ENCODE measurements at places on chromosomes 3 and 15.

DNA sequence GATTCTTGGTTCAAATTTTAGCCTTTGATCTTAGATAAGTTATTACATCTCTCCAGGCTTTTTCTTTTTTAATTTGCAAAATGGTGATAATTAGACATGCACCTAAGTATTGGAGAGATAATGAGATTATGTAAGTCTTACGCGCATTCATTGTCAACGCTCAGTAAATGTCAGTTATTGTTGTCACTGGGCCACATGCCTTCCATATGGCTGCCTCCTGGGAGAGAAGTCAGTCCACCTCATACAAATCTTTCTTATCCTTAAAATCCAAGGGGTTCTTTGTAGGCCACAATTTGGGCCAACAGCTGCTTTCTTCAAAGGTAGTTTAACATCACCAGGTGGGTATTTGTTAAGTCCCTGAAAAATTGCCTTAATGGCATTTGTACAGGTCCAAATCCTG lies 25.5 kb upstream of the PTPRG start:
- DNase-seq: no peak

- DNase-seq: no peak
These were observed 126.0 kb upstream of the MITF start for GRCh38 chr3:69613286-69613685.

DNA sequence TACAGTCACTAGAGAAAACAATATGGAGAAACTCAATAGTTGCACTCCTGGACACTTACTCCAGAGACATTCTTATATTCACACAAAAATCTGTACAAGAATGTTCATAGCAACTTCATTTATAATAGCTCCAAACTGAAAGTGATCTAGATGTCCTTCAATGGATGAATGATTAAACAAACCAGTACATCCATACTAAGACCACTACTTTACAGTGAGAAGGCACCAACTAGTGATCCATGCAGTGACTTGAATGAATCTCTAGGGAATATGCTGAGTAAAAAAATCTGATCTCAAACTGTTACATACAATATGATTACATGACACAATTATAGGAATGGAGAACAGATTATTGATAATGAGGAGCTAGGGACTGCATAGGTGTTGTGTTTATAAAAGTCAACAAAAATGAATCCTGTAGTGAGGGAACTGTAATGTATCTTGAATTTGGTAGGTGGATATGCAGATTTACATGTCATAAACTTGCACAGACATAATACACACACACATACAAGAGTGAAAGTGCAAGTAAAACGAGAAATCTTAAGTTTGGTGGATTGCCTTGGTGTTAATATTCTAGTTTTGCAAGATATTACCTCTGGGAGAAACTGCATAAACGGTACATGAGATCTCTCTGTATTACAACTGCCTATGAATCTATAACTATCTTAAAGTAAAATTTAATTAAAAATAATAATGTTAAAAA lies 85.7 kb downstream of the SPATA16 start:
- DNase-seq: no peak

DNA sequence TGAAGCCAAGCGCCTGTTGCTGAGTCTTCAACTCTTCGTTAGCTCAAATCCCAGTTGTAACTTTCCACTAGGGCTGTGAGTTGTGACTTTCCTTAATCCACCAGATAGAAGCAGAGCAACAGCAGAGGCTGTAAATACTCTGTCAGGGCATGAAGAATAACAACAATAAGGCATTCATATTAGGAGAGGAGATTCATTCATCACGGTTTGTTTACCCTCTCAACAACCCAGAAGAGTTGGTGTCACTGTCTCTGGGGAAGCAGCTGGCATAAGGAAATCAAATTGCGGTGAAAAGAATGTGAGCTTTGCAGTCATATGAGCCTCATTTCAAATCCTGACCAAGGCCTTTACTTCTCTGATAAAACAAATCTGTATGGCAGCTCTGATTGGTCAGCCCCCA lies 184.8 kb downstream of the SHQ1 start:
- peak; percentile 91 for DNase-seq

DNA sequence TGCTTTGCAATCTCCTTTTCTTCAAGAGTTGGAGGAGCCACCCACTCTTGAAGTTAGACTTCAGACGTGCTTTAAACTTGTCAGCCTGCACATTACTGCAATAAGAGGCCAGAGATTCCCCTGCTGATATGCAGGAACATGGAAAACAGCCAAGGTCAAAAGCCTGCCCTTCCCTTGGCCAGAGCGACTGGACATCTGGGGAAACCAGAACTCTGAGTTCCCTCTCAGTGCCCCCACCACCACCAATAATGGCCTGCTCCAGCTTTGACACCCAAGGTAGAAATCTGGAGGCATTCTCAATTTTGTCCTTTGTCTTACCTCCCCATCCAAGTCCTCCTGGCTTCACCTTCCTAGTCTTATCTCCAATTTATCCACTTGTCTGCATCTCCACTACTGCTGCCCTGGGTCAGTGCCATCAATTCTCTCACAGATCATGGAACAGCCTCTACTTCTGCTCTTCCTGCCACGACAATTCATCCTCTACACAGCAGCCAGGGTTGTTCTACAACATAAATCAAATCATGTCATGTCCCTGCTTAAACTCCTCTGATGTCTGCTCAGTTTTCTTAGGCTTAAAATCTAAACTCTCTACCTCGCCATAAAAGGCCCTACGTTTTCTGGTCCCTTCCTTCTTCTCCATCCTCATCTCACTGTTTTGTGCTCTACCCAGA lies 191.6 kb upstream of the WNT5A start:
- no peak for DNase-seq

- DNase-seq: no peak
These were observed 239.9 kb upstream of the ATP10A start for GRCh38 chr15:26103002-26103404.

- DNase-seq: no peak
These were observed 1237.5 kb downstream of the ZPLD1 start for GRCh38 chr3:103672346-103672745.

GRCh38 chr3:171284308-171285075 lies 175.7 kb downstream of the TNIK start:
- no peak for DNase-seq

- DNase-seq: no peak
These were observed 31.1 kb downstream of the SERP1 start for GRCh38 chr3:150515210-150515609.

DNA sequence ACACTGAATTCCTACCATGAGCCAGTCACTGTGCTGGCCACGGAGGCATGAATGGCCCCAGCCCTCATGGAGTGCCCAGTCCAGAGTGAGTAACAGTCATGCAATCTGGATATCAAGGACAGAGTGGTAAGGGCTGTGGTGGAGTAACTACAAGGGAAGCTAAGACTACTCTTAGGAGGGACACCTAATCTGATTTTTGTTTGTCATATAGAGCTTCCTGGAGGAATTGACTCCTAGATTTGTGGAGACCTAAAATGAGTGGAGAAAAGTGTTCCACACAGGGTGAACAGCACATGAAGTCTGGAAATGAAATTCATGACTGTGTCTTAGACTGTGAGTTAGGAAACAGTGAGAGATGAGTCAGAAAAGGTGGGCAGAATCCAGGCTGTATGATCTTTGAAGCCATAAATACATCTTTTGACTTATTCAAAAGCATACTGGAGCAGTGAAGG lies 219.9 kb downstream of the NFKBIZ start:
- DNase-seq: no peak

DNA sequence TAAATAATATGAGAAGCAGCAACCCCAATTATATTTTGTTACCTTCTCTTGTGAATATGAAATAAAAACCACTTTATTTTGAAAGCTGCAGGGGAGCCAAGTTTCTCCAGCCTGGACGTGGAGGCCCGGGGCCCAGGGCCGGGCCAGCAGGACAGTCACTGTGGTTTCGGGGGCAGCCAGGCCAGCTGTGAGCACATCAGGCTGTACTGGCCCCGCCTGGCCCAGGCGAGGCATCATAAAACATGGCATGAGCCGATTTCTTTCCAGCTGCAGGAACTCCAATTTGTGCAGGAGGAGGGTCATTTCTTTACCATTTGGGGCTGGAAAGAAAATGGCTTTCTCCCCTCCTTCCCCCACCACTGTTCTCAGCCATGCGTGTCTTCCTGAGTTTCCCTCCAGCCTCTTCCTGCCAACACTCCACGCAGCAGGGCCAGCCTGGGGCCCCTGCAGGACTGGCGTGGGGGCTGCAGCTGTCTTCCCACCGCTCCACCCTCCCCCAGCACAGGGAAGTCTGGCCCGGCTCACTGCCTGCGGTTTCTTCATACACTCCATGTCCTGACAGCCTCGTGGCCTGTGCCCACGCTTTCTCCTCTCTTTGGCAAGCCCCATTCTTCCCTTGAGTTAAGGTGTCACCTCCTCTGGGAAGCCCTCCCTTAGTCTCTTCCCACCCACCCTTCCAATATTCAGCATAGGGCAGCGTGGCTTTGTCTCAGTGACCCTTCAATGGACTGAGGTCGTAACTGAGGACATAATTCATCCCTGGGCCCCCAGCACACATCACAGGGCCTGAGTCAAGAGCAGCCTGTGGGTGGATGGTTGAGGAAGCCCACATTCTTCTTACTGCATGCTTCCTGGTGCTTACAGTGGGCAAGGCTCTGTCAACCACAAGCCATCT lies 135.8 kb downstream of the CHSY1 start:
- DNase-seq: peak; percentile 65

DNA sequence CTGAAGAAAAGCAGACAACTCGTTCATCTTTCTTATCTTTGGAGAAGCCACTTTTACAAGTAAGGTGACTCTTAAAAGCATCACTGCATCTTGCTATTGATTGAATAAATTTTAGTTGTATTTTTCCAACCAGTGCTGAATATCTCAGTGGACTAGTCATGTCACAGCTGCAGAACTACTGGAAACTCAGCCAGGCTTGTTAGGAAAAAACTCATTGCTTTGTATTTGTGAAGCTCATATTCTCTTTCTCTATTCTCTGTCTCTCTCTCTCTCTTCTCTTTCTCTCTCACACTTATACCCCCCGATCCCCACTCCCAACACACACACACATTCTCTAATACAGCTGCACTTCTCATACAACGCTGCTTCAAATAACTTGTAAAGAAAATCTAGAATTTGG lies 104.3 kb downstream of the WDR76 start:
- no peak for DNase-seq

- DNase-seq: no peak
These were observed 369.0 kb downstream of the UNC13C start for GRCh38 chr15:54347082-54347827.

DNA sequence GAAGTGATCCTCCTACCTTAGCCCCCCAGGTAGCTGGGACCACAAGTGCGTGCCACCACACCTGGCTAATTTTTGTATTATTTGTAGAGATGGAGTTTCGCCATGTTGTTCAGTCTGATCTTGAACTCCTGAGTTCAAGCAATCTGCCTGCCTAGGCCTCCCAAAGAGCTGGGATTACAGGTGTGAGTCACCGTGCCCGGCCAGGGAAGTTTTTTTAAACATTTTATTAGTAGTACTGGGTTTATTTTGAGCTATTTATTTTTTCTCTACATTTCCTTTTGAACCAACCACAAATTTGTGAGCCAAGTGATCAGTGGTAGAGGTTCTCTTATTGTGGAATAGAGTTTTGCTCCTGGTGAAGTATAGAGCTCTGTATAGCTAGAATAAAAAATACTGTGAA lies 33.7 kb downstream of the ARMC8 start:
- DNase-seq: no peak

GRCh38 chr15:98012354-98012753 lies 51.9 kb downstream of the ARRDC4 start:
- DNase-seq: no peak

GRCh38 chr3:11392860-11393114 lies 120.6 kb downstream of the ATG7 start:
- no peak for DNase-seq

DNA sequence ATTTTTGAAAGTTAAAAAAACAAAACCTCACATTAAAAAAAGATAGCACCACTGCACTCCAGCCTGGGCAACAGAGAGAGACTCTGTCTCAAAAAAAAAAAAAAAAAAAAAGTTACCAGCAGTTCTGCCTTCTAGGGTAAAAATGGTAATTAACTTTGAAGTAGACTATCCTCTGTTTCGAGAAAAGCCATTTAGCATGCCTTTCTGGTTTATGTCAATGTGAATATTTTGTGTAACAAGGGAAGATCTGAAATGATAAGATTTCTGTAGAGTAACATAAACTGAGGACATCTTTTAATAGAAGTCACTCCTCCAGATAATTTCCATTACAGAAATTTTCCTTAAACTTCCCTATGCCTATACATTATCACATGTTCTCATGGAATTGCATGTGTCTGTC lies 203.2 kb upstream of the GAP43 start:
- no peak for DNase-seq

DNA sequence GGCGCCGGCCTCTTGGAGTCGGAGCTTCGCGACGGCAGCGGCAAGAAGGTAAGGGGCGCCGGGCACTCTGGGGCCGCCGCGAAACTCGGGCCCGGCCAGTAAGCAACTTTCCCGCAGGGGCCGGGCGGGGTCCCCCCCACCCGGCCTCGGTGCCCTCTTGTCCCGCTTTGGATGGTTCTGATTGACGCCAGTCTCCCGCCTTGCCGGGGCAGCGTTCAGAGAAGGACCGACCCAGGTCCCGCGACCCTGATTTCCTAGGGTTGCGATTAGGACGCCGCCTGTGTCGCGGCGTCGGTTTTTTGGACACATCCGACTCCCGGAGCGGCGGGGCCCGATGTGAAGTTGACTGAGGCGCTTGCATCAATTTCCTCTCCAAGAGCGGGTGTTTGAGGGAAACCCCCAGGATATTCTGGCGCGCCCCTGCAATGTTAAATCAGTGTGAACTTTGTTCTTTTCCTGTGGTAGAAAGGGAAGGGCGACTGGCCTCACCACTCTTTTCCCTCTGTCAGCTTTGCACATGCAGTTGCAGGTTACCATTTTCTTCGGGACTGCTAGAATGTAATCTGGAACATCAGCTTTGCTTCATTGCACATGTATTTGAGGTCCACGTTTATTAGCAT lies 755 bp downstream of the PDE8A start:
- peak; percentile 35 for DNase-seq

DNA sequence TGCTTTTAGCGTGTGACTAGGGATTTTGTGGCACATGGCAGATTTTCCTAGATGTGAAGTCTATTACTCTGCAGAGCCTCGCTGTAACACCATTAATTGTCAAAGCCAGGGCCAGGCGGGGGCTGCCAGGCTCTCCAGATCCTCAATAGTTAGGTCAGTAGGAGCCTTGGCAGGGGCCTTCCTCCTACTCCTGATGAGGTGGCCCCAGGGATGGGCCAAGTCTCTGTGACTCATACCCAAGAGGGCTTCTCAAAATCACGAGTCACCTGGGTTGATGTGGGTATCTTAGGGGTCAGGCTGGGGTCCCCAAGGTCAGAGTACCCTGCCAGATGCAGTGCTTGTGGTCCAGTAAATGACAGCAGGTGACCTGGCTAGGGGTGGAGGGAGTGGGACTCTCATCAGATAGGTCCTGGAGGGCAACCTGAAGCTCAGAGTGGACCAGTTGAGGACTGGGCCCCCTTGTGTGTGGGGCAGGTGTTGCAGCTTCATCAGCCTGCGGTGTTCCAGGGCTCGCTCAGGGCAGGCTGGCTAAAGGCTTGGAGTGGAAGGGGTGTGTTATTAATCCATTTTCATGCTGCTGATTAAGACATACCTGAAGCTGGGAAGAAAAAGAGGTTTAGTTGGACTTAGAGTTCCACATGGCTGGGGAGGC lies 88.5 kb upstream of the MYZAP start:
- no peak for DNase-seq

GRCh38 chr3:183485585-183485984 lies 57.2 kb upstream of the MCF2L2 start:
- DNase-seq: no peak

- DNase-seq: no peak
These were observed 81.2 kb downstream of the TLE3 start for GRCh38 chr15:70016511-70016994.

Measured in Ammon's horn (tissue), 1 donor.